ENCODE measurements at places on chromosomes 3 and 15.

GRCh38 chr3:138935863-138936740 lies 10.8 kb downstream of the FOXL2 start:
- no peak for DNase-seq

DNA sequence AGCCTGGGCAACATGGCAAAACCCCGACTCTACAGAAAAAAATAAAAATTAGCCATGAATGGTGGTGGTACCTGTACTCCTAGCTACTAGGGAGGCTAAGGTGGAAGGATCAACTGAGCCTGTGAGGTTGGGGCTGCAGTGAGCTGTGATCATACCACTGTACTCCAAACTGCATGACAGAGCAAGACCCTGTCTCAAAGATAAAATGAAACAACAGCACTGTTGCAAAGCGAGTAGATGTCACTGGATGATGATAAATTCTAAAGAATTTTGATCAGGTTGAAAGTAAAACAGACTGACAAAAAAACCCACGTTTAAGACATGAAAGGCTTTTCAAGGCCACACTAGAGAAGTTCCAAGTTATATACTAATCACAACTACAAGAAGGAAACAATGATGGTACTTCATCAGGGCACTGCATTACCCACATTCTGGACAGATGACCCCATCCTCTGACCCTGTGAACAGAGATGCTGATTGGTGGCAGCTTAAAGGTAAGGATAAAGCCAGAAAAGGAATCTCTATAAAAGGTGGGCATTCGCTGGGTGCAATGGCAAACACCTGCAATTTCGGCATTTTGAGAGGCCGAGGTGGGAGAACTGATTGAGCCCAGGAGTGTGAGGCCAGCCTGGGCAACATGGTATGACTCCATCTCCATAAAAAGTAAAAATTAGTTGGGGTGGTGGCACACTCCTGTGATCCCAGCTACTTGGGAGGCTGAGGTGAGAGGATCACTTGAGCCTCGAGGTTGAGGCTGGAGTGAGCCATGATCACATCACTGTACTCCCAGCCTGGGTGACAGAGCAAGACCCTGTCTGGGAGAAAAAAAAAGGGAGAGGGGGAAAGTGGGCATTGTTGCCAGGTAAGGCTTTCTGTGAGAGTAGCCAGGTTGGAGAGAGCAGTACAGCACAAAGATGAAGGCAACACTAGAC lies 59.2 kb downstream of the TBL1XR1 start:
- DNase-seq = no peak

DNA sequence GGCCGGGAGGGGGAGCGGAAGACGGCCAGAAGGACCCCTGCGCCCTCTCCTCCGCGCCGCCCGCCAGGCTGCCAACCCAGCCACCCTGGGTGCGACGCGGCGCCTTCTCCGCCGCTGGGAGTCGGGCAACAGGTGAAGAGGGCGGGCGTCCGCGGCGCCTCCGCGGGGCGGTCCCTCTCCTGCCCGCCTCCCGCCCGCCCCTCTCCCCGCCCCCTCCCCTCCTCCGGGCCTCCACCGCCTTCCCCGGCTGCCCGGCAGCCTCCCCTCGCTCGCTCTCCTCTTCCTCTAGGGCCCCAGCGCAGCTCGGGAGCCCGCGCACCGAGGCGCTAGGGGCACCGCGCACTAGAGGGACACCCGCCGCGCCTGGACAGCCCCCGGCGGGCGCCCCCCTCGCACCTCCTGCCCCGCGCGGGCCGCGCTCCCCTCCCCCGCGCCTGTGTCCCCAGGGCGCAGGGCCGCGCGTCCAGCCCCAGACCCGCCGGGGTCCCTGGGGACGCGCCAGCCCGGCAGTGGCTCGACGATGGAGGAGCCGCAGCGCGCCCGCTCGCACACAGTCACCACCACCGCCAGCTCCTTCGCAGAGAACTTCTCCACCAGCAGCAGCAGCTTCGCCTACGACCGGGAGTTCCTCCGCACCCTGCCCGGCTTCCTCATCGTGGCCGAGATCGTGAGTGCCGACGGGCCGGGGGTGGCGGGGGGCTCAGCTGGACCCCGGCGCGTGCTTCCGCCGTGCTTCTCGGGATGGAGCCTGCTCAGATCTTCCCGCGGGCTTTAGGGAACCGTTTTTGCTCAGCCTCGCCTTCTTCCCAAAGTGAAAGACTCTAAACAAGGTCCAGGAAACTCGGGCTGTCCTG lies at the start of gene CMTM8:
CMTM8 (plus strand) TSS at position 228 of the 854 bp plus-strand sequence; CDS start at position 521, 293 bp downstream.
- no peak for DNase-seq

DNA sequence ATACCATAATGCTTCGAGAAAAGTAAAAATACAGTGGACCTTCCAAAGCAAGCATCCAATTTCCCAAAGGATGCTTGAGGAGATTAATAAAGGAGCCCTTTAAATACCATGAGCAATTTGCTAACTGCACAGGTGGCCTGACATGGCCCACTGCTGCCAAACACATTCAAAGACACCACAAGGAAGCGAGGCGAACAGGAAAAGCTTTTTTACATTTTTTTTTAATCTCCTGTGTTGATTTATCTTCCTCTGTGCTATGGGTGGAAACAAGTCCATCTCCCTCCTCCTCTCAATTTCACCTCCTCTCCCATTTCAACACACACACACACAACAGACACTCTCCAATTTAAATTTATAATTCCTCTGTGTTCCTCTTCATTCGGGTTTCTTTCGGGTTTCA lies 243.4 kb downstream of the IGSF11 start:
- no peak for DNase-seq

GRCh38 chr15:38038659-38039442 lies 104.4 kb downstream of the TMCO5A start:
- DNase-seq = no peak

DNA sequence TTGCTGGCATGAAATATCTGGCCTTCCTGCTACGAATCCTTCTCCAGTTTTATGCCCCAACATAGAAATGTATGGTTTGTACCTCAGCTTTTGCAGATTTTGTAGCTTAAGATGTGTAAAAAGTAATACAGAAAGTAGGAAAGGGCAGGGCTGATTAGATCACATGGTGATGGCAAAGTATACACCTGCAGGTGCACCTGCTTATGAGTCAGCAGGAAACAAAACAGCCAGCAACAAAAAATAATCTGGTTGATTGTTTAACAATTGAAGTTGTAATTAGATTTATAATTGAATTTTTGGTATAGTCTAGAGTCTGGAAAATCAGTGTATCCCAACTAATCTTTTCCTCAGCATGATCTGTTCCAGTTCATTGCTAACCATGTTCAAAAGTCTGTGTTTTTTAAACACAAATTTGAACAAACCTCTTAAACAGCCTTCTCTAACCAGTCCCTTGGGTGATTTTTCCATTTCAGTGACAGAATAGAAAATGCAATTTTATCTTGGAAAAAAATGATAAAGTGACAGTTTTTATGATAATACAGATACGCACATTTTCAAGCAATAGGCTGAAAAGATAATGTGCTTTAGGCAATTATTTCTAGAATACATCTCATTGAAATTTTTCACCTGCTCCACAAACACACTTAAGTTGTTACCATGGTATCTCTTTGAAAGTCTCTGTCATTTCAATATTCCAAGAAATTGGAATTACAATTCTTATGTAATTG lies 477.4 kb downstream of the NAALADL2 start:
- DNase-seq = no peak

DNA sequence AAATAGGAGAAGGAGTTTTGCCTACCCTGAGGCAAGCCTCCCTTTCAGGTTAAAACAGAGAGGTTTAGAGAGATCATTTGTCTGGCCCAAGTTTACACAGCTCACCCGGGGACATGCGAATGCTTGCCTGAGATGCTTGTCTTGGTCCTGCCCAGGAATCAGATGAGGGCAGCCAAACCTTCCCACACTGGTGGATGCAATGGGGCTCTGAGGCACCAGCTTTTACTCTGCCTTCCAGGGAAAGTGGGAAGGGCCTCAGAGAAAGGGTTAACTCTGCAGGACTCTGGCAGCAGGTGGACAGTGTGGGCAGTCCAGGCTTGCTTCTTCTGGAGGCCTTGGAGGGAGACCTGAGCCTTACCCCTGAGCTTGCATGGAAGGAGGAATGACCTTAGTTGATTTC lies 90.0 kb downstream of the LRRK1 start:
- DNase-seq = peak; percentile 46

DNA sequence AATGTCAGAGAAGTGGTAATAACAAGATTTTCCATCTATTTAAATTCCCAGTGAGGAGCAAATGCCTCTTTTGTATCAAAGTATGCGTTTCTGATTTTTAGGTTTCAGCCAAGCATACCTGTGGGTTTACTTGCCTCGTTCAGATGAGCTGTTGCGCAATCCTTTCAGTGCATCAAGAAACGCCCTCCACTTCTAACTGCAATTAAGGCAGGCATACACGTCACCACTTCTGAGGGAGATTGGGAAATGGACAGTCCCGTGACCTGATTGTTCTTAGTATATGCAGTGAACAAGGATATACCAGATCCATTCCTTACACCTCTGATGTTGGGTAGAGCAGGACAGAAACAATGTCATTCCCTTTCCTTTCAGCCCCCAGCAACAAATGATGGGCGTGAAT lies 219.0 kb downstream of the ITPR1 start:
- no peak for DNase-seq
